ENCODE measurements at places on chromosomes 2 and 18. TPM values are rescaled to one million over a fixed set of nuclear protein-coding genes. Genes with fewer than 3 reads are reported as not detected.

DNA sequence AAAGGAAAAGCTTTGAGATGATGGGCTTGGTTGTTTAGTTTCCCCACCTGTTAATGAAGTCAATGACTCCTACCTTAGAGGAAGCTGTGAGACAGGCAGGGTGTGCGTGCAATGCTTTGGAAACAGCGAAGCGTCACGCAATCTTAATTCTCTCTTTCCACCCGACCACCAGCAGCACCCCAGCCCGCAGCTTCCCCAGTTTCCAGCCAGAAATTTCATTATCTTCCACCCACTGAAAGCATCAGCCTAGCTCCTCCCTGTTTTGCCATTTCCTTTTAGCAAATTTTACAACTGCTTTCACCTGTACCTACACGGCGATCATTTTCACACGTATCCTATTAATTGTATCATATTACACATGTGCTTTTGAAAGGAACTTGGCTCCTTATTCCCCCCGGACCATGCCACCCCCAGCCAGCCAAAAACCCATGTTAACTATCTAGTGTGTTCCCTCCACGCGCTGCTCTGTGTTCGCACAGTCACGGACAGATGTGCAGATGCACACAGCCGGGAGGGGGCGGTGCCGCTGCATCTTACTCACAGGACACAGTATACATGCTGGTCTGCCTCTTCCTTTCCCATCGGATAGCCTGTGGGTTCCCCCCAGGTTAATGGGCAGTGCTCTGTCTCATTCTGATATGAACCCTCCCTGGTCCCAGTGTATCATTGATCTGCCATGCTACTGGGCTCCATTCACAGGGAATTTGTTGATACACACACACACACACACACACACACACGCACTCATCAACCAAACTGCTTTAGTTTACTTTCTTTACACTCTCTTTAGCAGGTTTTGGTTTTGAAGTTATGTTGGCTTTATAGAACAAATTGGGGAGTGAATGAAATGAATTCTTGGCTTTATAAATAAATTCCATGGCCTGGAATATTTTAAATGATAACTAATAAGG is 22.4 kb downstream of the CYP27C1 start:
- peak; percentile 37 for DNase-seq

GRCh38 chr2:17543848-17544247 is 3.4 kb downstream of the VSNL1 start:
- DNase-seq, result no peak

DNA sequence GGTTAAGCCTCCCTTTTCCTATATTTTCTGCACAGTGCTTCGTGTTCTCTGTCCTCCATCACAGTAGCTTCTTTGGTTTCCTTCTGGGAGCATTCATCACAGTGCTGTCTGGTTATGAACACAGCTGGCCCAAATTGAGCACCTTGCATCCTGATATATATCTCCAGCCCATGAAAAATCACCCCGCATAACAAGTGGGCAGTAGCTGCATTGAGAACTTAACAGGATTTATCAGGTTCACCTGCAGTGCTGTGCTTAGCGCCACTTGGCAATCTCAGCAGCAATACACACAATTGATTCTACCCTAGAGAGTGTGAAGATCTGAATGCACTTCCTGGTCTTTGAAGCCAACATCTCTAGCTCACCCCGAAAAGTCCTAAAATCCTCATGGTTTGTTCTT is 408.0 kb downstream of the RNF144A start:
- DNase-seq, result no peak

Gene DHRS9
- total RNA-seq, result not detected

All from progenitor cell of endocrine pancreas (in vitro differentiated cells).